Astrocyte of the cerebellum (primary cell): ENCODE measurements at places on chromosomes 2 and 18.

- DNase-seq, result no peak
Measured at GRCh38 chr2:75645643-75646042, 940 bp upstream of the MRPL19 start.

DNA sequence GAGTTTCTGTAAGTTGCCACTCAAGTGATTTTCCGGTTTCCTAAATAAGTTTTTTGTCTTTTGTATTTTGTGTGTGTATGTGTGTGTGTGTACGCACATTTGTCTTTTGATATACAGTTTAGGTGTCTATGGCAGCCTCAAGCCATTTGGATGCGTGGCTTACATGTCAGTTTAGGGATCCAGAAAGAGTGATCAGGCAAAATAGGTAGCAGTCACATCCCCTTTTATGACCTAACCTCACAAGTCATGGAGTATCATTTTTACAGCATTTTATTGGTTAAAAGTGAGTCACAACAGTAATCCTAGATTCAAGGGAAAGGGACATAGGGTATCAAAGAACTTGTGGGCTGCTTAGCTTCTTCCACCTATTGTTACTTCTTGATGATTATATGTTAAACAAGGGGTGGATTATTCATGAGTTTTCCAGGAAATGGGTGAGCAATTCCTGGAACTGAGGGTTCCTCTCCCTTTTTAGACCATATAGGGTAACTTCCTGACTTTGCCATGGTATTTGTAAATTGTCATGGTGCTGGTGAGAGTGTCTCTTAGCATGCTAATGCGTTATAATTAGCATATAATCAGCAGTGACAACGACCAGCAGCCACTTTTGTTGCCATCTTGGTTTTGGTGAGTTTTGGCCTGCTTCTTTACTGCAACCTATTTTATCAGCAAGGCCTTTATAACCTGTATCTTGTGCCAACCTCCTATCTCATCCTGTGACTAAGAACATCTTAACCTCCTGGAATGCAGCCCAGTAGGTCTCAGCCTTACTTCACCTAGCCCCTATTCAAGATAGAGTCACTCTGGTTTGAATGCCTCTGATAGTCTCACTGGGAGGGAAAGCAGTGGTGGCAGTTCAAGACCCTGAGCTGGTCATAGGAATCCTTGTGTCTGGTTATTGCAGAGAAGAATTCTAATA is 8.6 kb upstream of the SOCS6 start:
- DNase-seq, result no peak

- DNase-seq, result no peak
Measured at GRCh38 chr18:57649556-57650500, 28.2 kb upstream of the NARS1 start.

GRCh38 chr2:69082430-69082997 is 69.5 kb downstream of the ANTXR1 start:
- peak; percentile 61 for DNase-seq

GRCh38 chr2:165328272-165328671 is 89.1 kb downstream of the SCN2A start:
- no peak for DNase-seq

- DNase-seq, result no peak
Measured at GRCh38 chr2:233369897-233370685, 15.8 kb downstream of the DGKD start.

- no peak for DNase-seq
Measured at GRCh38 chr2:172972005-172972619, 103.5 kb upstream of the MAP3K20 start.

- DNase-seq, result no peak
Measured at GRCh38 chr2:111966241-111966640, 67.8 kb downstream of the MERTK start.

- no peak for DNase-seq
Measured at GRCh38 chr18:70822117-70822516, 533.3 kb downstream of the SOCS6 start.

- peak; percentile 48 for DNase-seq
Measured at GRCh38 chr2:20282916-20283592, 58.1 kb upstream of the SDC1 start.

DNA sequence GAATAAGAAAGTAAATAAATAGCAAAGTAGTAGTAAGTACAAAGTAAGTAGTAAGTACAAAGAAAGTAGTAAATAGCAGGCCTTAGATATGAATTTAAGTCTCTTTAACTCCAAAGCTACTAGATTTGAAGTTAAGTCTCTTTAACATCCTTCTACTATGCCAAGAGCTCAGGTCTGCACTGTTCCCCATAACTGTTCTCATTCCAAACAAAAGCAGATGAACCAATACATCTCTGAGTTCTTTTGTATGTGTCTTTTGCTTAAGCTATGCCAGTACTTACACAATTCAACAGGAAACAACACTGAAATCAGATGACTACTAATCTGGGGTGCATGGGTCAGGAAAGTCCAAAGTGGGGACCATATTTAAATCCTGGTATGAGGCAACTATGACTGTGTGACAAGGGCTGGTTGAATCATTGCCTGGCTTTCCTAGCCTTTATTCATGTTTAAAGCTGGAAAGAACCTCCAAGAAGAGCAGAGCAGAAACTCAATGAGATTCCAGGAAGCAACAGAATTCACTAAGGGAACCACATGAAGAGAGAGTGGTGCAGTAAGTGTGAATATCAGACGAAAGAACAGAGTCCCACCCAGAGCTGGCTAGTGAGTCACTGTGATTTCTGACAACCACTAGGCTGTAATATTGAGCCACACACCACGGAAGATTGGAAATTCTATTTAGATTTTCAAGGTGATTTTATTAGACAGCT is 51.0 kb upstream of the CYP26B1 start:
- DNase-seq, result no peak
